Left lung (tissue), 14 donors: ENCODE measurements at places on chromosomes 7 and 10.
A peak's percentile ranks its signal among the peaks of the same experiment; 100 is the strongest.

DNA sequence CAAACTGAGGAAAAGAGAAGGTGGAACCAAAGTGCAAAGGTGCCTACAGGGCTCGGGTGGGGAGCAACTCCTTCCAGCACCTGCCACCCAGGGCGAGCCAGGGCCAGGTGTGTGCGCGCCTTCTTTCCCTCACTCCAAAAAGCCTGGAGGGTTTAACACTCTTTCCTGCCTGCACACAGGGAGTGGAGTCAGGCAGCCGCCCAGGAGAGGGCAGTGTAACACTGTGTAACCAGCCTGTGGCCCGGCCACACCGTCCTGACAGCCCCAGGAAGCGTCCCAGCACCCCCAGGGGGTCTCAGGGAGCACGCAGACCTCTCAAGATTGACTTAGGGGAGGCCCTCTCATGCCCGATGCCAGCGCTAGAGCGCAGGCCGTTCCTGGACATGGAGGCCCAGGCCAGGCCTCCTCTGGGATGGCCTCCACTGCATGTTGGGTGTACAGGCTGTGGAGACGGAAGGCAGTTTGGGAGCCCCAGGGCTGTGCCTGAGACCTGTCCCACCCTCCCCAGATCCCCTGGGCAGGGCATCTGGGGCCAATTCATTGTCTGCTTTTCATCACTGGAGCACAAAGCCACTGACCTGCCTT, 13.4 kb downstream of the BRI3 start:
- no peak for DNase-seq

DNA sequence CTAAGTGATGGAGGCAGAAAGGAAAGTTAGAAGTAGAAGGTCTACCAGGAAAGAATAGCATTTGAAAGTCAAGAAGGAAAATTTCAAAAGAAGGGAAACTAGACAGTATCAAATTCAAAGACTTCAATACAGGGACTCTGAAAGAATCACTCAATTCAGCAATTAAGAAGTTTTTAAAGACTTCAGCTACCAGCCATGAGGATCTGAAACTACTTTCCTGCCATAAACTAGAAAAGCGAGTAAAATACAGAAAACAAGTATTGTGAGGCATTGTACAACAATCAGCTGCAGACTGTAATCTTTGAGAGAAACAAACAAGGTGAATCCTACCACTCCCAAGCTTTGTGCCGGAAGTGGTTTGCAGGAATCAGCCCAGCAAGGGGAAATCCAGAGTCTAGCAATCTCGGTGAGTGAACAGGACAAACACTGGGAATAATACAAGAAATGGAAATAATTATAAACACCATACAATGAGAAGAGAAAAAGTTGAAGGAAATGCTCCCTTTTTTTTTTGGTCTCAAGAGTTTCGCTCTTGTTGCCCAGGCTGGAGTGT, 62.4 kb downstream of the ARHGAP12 start:
- DNase-seq, result no peak

GRCh38 chr7:131040467-131040932, 287.2 kb upstream of the MKLN1 start:
- peak; percentile 55 for DNase-seq

- DNase-seq, result no peak
These were observed 102.2 kb downstream of the RNF216 start for GRCh38 chr7:5679048-5679812.

DNA sequence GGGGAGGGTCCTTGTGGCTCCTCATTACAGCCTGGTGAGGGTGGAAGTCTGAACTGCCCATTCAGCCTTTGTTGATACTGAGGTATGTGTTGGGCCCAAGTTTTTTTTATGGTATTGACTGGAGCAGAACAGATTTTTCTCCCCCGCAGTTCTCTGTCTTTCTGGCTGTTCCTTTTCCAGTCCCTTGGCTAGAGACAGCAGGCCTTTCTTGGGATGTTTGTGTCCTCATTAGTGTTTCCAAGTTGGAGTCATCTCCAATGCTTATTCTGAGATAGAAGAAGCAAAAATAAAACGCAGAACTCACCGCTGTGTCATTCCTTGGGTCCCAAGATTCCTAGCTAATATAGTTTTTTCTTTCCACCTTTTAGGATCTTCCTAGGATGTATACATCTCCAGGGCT, 193.3 kb downstream of the RAMP3 start:
- no peak for DNase-seq

- no peak for DNase-seq
These were observed 1.2 kb downstream of the TECPR1 start for GRCh38 chr7:98250789-98251188.

DNA sequence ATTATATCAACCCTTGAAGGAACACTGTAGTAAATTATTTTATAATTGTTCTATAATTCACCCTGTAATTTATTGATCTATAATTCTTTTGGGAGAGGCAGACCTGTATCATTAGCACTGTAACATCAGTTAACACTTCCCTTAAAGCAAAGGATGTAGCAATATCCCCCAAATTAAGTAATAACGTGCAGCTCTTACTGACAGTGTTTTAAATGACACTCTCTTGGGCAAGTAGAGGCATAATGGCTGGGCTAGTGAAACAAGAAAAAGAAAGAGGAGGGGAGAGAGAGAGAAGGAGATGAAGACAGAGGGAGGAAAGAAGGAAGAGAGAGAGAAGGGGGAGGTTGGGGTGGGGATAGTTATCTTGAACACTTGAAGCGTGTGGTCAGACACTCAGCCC, 161.0 kb upstream of the RNF32 start:
- no peak for DNase-seq

GRCh38 chr7:154907651-154908620, 95.0 kb downstream of the PAXIP1 start:
- DNase-seq, result no peak

DNA sequence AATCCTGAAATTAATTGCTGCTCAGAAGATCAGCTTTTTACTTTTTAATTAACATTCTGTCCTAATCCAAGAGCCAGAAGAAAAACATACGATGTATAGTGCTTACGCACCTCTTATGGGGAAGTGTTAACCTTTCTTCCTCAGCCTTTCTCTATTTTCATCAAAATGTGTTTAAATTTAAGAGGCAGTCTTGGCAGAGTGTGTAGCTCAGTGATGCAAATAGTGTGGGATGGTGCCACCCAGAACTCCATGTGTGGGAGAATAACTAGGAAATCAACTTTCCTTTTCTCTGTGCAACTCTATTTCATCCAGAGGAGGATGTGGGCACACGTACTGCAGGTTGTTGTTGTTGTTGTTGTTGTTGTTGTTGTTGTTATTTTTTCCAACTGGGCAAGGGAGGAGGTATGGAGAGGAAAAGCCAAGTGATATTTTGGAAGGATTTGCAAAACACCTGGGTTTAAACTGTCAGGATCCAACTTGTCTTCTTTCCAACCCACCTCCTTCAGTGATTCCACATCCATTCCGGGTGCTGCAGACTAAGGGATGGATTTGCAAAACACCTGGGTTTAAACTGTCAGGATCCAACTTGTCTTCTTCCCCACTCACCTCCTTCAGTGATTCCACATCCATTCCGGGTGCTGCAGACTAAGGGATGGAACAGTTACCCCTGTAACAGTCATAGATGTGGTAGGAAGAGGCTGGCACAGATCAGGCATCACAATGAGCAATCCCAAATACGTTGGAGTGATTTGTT, 19.8 kb downstream of the ELMO1 start:
- no peak for DNase-seq

GRCh38 chr10:109504401-109504800, 418.9 kb downstream of the XPNPEP1 start:
- DNase-seq, result no peak

- no peak for DNase-seq
These were observed 36.9 kb downstream of the MALSU1 start for GRCh38 chr7:23336086-23336485.

DNA sequence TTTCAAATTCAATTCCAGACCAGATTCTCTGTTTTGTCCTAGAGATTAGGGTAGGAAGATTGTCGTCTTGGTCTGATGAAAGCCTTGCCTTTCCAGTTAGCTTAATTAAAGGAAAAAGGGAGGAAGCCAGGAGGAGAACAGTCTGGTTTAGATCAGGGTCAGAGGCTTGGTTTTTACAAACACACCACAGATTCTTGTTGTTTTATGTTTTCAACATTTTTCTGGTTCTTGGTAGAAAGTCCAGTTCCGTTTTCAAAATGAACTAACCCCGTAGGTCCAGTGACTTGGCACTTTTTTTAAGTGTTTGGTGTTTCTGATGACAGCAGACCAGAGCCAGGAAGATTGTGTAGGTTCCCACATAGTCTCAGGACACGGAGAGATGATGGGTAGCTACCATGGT, 167.1 kb upstream of the INHBA start:
- DNase-seq, result no peak

DNA sequence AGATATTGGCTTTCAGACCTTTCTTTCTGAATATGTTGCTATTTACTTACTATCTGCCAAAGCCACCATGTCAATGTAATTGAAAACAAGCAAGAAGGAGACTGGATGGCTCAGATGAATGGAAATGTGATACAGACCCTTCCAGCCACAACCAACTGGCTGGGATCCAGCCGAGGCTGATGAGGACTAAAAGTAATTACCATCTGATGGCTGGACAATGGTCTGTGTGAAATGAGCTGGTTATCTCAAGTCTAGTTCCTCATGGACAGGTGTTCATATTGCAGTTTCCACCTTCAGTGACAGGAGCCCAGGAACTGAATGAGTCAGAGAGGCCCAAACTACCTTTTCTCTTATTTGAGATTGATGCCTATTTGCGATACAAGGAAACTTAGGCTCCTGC, 267.5 kb downstream of the GATA3 start:
- DNase-seq, result no peak

GRCh38 chr7:44794331-44794730, 2.1 kb upstream of the PPIA start:
- no peak for DNase-seq

DNA sequence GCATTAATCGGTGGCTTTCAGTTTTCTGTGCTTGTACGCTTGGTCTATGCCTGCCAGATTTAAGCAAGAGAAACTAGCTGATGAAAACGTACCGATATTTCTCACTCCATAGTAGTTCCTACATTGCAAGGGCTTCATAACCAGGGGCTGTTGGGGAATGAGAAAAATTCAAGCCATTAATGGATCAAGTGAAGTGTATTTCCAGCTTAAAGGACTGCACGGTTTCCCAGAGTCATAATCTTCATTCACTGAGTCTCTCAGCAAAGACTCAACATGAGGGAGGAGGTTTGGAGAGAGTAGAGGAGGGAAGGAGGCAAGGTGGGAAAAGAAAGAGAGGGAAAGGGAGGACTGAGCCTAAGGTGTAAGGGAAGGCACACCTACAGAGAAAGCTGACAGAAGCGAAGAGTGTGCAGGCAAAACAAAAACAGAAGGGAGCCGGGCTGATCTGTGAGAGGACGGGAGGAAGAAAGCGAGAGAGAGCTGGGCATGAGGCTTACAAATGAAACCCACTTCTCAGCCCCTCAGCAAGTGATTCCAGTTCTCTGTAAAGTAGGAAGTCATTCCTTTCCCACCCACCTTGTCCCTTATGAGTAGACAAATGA, 625 bp downstream of the GIMAP2 start:
- DNase-seq, result no peak
